ENCODE measurements at places on chromosomes 5 and 9.

DNA sequence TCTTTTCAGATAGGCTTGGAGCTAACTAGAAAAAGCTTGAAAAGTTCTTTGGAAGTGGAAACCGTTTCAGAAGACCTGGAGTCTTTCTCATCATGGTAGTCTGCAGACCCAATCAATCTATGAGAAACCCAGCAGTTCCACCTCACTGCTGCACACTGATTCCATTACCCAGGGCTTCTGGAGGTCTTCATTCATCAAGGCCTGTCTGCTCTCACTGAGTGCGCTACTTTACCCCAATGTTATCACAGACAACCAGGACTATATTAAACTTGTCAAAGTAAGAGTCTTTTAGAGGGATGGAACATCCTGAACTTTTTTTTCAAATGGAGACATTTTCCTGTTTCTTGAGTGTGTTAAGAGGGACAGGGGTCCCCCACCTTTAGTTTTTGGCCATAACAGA is 93.1 kb downstream of the BOD1 start:
- DNase-seq = no peak

DNA sequence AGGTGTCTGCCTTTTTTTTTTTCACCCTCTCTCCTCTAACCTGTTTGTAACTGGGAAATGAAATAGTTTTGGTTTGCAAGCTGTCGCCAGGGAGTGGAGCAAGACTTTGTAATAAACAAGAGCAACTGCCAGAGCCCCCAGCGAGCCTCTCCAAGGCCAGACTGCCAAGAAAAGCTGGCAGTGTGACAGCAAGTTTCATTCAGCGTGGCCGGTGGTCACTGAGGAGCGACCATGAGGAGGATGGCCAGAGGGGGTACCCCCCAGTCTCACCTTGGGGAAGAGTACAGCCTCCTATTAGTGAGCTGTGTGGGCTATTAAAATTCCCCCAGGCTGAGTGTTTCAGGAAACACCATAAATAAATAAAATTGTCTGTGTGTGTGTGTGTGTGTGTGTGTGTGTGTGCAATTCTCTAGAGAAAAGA is 49.9 kb downstream of the ZFAND5 start:
- peak; percentile 83 for DNase-seq

DNA sequence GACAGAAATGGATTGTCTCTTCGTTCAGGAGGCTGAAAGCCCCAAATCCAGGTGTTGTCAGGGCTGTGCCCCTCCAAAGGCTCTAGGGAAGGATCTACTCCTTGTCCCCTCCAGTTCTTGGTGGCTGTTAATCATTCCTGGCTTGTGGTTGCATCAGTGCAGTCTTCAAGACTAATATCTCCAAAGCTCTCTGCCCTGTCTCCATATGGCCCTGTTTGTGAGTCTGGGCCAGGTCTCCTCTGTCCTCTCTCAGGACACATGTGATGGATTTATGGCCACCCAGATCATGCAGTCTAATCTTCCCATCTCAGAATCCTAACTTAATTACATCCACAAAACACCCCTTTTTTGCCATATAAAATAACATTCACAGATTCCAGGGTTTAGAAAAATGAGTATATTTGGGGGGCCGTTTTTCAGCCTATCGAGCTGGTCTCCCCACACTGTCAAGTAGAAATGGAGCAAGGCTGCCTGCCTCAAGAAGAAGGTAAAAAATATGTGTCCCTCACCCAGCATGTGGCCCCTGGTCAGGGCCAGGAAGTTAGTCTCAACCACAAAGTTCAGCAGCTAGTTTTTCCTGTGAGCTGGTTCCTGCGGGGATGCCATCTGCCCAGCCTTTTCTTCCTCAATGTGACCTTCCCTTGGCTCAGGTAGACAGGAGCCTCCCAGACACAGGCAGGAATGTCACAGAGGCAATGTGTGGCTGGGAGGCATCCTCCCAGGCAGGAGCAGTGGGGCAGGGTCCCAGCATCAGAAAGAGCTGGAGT is 509.4 kb downstream of the IRX1 start:
- DNase-seq = no peak

DNA sequence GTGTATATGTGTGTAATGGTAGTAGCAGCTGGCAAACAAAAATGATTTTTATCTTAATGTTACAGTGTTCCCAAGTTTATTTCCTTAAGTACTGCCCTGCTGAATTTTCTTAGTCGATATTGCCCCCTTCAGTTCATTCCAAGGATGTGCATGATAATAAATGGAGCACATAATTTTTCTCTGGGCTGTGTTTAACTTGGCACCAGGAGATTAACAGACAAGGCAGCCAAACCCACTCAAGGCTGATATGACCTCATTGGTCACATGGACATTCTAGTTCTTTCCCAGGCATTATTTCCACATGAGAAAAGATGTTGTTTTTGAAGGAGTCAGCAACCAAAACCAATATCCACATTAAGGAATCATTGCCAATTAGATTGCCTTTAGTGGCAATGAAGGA is 61.8 kb downstream of the COX7C start:
- DNase-seq = peak; percentile 24

GRCh38 chr9:6884101-6884500 is 126.3 kb downstream of the KDM4C start:
- DNase-seq = no peak

DNA sequence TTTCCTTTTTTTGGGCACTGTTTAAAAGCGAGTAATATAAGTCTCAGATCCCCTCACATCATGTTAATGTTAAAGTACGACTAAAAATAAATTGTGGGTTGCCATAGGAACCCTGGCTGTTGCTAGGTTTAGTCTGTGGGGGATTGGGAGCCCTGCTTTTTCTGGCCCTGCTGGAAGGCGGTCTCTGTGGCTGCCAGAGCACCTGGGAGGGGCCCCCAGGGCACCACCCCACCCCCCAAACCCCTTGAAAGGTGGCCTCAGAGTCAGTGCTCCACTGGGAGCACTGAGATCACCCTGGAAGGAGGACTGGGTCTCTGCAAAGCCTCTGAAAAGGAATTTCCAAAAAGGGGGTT is 66.2 kb upstream of the NEURL1B start:
- peak; percentile 76 for DNase-seq

- no peak for DNase-seq
Observed at GRCh38 chr5:132301344-132302271, 7.4 kb downstream of the SLC22A4 start.

GRCh38 chr9:2418619-2419018 is 203.0 kb upstream of the VLDLR start:
- DNase-seq = peak; percentile 51

DNA sequence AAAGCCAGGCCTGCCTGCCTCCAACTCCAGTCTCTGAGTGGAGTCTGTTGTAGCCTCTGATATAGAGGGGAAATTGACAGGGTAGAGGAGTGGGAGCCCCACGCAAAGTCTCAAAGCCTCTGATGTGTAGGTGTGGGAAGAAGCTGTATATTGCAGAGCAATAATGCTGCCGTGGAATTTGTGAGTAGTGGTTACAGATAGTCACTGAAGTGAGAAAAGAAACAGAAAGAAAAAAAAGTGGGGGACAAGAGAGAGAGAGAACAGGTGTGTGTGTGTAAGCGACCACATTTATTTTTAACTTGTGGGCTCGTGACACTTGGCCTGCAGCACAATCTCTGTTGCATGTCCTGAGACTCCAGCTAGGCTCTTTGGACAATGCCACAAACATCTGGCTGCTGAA is 227.8 kb downstream of the NSG2 start:
- no peak for DNase-seq

DNA sequence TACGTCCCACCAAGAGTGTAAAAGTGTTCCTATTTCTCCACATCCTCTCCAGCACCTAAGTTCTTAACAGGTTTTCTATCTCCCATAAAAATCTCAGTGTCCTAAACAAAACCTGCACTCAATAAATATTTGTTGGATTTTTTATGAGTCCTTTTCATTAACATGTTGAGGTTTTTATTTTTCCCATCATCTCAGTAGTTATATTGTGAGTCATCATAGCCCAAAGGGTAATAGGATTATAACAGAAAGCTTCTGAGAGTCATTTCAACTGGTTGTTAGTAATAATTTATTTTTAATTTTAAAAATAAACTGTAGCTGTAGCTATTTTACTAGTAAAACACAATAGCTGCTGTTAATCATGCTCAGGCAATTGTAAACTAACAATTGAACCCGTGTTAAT is 331.6 kb upstream of the SLC30A5 start:
- no peak for DNase-seq

DNA sequence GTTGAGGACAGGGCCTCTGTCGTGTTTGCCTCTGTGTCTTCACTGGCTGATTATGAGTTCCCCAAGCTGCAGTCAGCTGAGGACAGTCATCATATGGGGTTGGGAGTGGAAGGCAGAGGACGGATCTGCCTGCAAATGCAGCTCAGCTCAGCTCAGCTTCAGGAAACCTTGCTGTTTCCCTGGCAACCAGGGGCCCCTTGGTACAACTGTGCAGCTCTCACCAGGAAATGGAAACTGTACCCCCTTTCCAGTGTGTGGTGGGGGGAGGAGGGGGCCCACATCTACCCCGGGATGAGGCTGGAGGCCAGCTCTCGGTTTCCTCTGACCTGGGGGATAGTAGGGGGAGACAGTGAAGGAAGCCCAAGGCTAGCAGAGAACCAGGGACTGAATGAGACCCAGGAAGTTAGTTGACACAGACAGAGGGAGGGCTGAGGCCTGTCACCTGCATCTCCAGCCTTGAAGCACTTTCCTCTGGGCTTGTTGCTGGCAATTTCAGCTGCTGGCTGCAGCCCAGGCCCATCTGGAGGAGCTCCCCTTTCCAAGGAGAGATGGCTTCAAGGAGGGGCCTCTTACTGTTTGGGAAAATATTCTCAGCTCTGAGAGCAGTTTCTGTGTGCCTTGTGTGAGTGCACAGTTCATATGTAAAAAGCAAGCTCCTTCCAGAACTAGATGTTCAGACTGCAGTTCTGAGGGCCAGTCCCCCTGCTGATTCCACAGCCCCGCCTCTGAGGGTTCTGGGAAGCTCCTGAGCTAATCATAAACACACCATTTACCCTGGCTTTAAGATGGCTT is 6.9 kb downstream of the ANXA6 start:
- DNase-seq = peak; percentile 91

- DNase-seq = no peak
Observed at GRCh38 chr9:101270302-101270701, 114.5 kb downstream of the BAAT start.

GRCh38 chr5:29950416-29951145 is 1242.9 kb upstream of the CDH6 start:
- DNase-seq = no peak

- peak; percentile 66 for DNase-seq
Observed at GRCh38 chr5:151037561-151038411, 17.4 kb downstream of the GPX3 start.

DNA sequence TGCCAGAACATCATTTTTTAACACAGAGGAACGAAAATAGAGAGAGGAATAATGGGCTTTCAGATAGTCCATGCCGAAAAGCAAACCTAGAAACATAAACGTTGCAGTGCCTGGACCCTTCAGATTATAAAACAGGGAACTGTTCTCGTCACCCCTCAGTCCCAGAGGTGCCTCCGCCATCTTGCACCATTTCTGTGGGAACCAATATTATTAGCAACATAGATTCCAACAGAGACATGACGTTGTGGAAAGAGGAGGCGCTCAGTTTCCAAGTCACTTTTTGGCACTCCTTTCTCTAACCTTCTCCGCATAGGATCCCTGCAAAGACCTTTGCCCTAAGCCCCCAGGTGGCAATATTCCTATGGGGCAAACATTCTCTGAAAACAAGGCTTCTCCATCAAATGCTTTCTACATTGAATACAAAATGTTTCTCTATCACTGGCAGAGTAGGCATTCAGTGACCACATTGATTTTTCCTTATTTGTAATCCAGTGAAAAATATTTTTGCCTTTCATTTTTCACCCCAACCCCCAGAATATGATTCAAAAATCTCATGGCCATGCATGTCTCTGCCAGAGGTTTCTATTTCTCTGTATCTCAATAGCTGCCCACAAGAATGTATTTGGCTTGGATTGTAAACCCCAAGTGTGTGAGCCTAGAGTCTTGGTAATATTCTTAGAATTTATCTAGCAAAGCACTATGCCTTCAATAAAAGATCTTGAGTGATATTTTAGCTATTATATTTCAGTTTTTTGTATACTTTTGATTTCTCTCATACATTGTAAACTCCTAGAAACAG is 500.8 kb upstream of the WWC1 start:
- no peak for DNase-seq

GRCh38 chr5:99068944-99069650 is 140.3 kb upstream of the CHD1 start:
- DNase-seq = no peak

DNA sequence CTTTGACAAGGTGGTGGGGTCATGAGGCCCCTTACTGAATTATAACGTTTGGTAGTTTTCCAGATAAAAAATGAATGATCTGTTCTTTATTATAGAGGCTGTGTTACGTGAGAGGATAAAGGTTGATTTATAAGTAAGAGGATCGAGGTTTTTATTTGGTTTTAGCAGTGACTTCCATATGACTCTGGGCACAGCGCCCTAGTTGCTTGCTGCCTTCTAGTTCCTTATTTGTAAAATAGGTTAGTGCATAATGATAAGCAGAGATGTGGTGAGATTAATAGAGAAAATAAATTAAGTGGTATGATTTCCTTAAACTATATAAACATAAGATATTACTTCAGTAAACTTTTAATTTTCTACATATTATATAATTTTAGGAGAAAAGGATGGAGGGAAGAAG is 29.8 kb downstream of the MRRF start:
- DNase-seq = no peak

GRCh38 chr5:65817931-65818330 is 95.9 kb downstream of the NLN start:
- no peak for DNase-seq
